Activated CD8-positive, alpha-beta memory T cell treated with anti-CD3 and anti-CD28 coated beads for 1 hour (primary cell): ENCODE measurements at places on chromosomes 3 and 15.

DNA sequence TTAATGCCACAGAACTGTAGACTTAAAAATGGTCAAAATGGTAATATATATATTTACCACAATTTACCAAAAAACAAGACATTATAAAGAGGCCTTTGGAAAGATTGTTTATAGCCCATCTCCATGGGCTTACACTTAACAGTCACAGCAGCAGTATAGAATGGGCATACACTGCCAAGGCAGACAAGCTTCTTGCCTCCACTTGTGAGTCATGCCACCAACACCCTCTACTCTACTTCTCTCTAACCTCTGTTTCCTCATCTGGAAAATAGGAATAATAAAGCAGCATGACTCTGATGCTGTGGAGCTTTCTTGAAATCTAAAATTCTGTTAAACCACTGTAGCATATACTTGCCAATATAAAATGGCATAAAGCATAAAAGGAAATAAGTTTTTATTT is 14.4 kb upstream of the GPR156 start:
- DNase-seq: no peak

- no peak for DNase-seq
Measured at GRCh38 chr15:26260517-26261133, 397.5 kb upstream of the ATP10A start.

DNA sequence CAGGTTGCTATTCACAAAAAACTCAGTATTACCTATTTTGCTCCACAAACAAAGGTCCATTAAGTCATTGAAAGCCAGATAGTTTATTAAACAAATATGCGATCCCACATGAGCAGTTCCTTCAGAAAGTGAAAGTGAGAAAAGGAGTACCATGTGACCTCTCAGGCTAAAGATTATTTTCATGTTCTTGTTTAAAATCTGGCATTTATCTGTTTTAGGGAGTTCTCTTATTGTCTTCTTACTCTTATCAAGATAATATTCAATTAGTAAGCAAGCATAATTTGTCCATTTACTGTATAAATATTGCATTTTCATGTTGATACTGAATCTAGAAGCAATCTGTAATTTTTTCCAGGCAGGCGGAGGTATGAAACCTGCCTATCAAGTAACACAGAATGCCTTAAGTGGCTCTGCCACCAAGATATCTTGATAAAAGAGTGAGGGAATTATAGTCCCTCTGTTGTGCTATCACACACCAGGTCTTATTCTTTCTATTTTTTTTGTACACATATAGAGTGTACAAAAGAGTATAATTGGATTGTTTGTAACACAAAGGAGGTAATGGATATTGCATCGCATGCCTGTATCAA is 20.1 kb upstream of the PLSCR5 start:
- DNase-seq: no peak

DNA sequence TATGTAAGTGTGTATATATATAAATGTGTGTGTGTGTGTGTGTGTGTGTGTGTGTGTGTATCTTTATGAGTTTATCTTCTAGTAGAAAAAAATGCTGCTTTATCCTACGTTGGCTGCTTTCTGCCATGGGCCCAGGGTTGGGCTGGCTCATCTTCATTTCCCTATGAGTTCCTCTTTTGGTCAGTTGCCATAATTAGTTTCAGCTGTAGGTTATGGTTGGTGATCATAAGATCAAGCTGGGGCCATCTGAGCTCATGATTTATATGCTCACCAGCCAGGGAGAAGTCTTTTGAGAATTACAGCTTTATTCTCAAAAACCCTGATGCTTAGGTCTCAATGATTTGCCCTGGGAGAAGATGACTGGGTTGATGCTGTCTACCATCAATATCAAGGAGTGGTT is 775.8 kb upstream of the ARPP21 start:
- no peak for DNase-seq

GRCh38 chr3:133474817-133475216 is 75.0 kb downstream of the BFSP2 start:
- DNase-seq: no peak

DNA sequence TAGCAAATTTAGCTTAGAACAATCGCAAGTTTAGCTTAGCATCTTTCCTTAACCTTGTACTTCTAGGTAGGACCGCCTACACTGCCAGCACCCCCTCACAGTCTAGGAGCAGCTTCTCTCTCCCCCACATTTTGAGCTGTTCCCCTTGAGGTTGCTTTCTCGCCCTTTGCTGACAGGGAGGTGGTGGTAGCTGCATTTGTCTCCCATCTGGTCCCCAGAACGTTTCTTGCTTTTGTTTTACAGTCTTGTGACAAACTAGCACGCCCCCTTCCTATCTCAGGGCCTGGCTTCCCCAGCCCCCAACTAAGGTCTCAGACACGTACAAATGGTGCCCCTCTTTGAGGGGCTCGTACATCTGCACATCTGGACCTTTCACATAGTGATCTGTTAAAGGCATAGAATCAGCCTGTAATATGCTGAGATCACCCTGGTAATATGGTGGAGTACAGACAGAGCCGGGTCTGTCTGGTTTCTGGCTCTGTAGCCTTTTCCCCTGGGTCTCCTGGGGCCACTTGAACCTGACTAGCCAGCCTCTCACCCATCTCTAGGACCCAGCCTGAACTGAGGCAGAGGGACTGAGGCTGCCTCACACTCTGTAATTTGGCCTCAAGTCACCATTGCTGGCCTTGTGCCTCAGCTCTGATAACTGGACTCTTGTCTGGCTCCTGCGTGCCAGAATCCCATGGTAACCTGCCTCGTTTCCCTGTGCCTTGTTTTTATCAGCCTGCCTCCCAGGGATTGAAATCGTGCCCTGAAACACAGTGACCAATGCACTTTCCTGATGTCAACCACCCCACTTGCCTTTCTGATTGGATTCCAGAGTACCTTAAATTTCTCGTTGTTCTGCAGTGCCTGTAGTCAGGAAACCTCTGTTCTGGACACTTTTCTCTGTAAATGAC is 27.7 kb downstream of the CRTC3 start:
- no peak for DNase-seq

DNA sequence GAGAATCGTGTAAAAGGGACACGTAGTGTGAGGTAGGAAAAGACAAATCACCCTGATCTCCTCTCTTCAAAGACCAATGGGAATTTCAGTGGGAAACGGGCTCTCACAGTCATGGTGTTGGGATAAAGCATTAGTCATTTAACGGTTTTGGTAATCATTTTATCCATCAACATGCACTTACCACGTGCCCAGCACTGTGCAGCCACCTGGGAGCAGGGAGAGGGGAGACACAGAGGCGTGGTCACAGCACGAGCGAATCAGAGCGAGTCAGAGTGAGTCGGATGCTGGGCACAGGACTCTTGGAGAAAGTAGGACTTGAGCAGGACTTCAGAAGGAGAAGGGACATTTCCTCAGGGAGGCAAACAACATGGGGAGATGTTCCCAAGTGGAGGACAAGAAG is 130.8 kb downstream of the MINAR1 start:
- no peak for DNase-seq

DNA sequence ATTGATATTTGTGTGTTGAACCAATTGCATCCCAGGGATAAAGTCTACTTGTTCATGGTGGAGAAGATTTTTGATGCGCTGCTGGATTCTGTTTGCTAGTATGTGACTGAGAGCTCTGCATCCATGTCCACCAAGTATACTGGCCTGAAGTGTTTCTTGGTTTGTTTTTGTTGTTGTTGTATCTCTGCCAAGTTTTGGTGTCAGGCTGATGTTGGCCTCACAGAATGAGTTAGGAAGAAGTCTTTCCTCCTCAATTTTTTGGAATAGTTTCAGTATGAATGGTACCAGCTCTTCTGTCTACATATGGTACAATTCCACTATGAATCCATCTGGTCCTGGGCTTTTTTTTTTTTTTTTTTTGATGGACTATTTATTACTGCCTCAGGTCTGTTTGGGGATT is 50.9 kb upstream of the OSTN start:
- no peak for DNase-seq
